NB4 (cell line): ENCODE measurements at places on chromosomes 7 and 10.

DNA sequence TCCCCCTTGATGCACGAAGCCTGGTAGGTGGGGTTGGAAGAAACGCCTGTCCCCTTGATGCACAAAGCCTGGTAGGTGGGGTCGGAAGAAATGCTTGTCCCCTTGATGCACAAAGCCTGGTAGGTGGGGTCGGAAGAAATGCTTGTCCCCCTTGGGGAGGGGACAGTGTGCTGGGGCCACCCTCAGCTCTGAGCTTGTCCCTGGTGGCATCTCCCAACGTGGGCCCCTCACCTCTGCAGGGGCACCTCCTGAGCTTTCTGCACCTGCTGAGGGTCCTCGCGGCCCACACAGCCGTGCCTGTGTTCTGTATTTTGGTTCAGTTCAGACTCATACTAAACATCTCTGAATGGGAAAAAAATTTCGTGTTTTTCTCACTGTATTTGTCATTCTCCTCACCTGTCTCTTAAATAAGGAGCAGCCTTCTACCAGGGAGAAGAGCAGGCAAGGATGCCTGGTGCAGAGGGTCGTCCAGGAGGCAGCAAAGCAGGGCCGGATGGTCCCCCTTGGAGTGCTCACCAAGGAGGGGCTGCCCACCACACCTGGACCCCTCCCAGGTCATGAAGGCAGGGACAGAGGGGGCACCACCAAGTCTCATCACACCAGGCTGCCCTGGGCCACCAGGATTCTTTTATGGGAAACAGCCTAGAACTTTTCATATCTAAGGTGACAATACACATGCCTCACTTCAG lies 24.7 kb downstream of the VIPR2 start:
- no peak for DNase-seq

- no peak for DNase-seq
Measured at GRCh38 chr7:121938429-121938996, 65.6 kb downstream of the PTPRZ1 start.

DNA sequence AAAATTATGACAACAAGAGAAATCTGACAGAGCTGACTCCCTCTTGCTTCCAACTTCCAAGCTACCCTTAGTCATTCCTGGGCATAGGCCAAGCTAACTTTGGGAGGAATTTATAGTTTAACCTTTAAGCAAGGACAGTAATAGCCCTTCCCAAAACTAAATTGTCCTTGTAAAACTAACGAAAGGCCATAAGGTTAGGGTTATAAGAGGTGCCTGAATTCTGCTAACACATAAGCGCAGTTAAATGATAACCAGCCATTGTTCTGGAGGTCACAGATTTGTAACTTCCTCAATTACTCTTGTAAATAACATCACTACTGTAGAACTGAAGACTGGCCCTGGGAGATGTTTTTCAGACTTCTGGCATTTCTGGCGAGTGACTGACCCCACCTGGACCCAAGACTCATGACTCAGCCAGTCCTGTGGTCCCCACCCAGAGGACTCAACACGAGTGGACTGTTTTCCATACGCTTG lies 481.2 kb downstream of the KCNMA1 start:
- DNase-seq: peak; percentile 10

DNA sequence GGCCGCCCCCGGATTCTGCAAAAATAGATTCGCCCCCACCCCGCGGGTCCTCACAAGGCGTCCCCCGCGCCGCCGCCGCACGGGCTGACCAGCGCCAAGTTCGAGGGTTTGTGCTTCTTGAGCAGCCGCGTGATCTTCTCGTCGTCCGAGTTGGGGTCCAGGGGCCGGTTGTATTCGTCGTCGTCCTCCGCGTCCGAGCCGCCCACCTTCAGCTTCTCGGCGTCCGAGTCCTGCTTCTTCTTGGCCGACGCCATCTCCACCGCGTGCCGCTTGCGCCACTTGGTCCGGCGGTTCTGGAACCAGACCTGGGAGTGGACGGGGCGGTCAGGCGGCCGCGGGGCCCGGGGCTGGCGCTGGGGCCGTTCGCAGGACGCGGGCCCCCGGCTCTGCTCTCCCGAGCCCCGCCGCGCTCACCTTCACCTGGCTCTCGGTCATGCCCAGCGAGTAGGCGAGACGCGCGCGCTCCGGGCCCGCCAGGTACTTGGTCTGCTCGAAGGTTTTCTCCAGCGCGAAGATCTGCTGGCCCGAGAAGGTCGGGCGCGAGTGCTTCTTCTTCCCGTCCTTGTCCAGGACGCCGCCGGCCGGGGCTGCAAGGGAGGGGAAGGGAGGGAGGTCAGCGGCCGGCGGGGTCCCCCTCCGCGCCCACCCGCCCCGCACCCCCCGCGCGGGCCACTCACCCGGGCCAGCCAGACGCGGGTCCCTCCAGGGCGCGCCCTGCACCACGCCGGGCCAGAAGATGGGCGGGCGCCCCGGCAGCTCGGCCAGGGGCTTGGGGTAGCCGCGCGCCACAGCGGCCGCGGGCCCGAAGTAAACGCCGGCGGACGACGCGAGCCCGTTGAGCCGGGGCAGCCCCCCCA lies 853 bp downstream of the NKX6-2 start:
- DNase-seq: no peak

DNA sequence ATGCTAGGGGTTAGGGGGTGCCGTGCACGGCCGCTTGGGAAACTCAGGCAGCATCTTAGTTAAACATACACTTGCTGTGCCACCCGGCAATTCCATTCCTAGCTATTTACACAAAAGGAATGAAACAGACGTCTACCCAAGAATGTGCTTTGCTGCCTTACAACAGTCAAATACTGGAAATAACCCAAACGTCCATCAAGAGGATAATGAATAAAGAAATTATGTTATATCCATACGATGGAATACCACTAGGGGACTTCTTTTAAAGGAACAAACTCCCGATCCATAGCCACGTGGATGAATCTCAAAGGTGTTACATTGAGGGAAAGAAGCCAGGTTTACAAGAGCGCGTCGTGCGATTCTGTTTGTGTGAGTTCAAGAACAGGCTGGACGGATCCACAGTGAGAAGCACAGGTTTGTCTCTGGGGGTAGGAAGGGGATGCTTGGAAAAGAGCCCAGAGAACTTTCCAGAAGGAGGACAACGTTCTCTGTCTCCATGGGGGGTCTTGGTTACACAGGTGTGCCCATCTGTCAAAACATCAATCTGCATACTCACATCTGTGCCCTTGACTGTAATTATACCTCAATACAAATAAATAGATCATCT lies 41.8 kb downstream of the STK32C start:
- DNase-seq: no peak

GRCh38 chr10:26765549-26765948 lies 68.0 kb downstream of the PDSS1 start:
- no peak for DNase-seq

DNA sequence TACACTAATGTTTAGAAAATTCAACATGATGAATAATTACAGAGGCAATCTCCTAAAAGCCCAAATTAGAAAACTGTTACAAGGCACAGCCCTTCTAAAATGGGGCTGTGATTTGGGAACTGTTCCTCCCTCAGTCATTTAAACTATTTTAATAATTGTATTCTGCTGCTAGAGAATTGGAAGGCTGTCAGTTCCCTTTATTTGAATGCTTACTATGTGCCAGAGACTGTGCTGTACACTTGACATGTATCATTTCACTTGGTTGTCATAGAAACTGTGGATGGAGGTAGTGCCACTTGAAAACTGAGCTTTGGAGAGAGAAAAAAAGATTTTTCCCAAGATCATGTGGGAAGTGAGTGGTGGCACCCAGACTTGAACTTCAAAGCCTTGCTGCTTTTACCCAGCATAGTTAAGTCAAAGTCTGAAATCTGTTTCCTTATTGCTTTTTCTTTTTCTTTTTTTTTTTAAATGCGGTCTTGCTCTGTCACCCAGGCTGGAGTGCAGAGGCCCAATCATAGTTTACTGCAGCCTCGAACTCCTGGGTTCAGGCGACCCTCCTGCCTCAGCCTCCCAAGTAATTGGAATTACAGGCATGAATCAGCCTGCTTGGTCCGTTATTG lies 23.6 kb downstream of the UBE2D1 start:
- no peak for DNase-seq

GRCh38 chr7:34034728-34035127 lies 129.4 kb downstream of the BMPER start:
- no peak for DNase-seq

DNA sequence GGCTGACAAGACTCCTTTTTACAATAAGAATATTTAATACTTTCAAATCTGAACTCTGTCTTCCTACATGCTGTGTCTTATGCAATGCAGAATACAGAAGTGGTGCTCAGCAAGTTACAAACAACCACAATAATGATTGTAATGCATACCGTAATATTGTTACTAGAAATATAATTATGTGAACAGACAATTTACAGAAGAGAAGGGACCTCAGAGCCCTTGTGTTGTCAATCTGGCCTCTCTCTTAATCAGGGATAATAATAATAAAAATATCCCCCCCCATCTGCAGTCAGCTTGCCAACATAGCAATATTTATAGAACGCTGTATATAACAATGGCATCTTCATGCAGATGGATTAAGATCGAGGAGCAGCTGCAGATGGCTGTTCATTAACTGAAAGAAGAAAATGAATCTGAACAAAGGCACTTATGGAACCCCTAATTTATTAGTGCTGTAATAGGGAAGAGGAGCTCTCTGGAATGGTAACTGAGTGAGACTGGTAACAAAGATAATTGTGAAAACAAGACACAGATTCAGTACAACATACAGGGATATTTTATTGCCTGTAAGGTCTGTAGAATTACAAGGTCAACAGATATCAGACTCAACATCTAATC lies 106.3 kb downstream of the TMEM26 start:
- DNase-seq: no peak

DNA sequence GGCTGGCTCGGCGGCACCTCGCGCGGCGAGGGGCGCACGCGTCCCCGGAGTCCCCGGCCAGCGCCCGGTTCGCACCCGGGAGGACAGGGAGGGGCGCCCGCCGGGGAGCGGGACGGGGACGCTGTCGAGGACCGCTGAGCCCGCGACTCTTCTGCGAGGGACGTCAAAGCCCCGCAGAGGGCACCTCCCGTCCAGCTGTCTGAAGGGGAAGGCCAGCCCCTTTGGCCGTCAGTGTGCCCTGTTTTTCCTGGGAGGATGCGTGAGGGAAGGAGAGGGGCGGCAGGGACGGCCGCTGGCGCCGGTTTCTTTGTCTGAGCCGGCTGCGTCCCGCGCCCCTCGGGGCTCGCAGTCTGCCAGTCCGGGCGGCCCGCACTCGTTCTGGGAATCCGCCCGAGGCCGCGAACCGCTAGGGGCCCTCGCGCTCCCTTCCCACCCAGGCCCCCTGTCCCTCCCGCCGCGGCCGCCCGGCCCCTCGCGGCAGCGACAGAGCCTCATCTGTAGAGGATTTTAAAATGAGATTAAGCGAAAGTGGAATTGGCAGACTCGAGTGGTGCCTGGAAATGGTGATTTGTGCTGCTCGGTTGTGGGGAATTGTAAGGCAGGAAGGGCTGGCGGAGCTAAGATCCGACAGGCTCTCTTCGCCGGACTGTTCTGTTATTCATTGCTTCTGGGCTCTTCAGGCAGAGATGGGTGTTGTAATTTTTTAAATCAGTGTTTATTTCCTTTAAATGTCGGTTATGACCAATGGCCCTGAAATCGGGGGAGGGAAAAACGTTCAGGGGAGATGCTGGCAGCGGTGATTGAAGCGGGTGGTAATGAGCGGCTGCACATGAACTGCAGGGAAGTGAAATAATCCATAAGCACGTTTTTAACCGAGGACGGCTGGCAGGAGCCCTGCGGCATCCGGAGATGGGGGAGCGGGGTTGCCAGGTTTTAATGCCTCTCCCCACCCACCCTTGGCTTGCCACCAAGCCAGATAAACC lies 618 bp upstream of the RELN start:
- no peak for DNase-seq

GRCh38 chr10:48238826-48239520 lies 35.5 kb downstream of the FRMPD2 start:
- DNase-seq: no peak

DNA sequence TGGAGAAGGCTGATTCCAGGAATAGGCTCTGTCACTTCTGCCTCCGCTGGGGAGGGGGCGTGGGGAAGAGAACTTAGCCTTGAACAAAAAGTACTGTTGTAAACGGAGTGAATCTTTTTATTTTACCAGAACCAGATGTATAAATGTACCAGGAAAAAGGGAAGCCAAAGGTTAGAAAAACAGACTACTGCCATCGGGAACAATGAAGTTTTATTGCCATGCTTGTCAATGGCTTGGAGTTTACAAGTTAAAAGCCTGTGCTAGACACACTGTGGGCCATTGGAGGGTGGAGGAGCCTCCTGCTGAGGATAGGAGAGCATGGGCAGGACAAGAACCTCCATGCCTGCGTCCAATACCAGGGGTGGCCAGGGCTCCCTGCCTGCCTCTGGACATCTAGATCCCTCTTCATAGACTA lies 161.7 kb upstream of the LYZL2 start:
- DNase-seq: no peak

- DNase-seq: no peak
Measured at GRCh38 chr10:132993271-132994184, 51.2 kb upstream of the CFAP46 start.

DNA sequence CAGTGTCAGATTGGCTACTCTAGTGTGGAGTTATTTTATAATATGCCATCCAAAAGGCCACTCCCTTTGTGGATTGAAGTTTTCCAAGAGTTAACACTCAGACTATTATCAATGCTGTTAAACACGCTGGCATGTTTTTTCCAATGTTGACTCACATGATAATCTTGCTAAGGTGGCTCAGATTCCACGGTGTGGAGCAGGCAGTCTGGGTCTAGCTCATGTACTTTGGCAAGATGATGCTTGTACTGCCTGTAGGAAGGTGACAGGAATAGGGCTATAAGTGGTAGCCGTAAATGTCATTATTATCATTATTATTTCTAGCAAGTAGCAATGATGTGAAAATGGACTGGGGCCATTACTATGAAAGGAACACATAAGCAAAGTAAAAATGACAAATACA lies 79.4 kb upstream of the TBX20 start:
- no peak for DNase-seq

GRCh38 chr10:114995468-114996247 lies 57.7 kb downstream of the TRUB1 start:
- no peak for DNase-seq

DNA sequence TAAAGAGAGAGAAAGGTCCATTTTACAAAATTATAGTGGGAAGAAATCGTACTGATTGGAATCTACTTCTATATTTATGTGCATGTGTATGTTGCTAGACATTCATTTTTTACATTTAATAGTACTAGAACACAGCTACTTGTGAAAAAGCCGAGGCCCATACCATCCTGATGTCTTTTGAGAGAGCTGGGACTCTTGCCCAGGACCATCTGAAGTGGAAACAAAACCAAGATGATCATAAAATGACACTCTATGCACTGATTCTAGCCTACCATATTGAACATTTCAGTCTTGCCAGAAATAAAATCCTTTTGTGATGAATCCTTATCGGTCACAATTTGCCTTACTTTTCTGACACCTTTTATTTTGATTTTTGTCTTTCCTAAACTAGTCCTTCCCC lies 640.0 kb downstream of the KCNMA1 start:
- DNase-seq: no peak
